ENCODE measurements at places on chromosomes 6 and 20.

DNA sequence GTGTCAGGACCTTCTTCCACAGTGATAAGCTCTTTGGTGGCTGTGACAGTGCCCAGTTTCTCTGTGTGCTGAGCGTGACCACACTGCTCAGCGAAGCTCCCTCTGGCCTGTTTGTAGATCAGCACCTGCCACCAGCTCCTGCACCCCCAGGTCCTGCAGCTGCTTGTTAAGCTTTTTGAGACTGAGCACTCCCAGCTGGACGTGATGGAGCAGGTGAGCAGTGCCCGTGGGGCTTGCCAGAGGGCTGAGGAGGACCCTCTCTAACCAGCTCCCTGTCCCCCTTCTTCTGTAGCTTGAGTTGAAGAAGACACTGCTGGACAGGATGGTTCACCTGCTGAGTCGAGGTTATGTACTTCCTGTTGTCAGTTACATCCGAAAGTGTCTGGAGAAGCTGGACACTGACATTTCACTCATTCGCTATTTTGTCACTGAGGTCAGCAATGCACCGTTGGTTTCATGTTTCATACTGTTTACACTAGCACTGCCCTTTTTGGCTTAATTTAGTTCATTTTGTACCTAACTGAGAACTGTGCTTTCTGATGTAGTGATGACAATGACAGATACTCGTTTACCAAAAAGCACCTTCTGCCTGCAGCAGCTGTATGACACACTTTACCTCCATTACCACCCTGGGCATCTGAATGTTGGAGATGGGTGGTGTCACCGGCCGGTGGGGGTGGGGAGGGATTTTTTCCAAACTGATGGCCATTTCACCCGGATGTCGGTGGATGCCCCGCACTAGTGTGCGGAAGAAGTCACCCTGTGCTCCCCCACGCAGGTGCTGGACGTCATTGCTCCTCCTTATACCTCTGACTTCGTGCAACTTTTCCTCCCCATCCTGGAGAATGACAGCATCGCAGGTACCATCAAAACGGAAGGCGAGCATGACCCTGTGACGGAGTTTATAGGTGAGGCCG lies 12.5 kb downstream of the NELFCD start:
- no peak for DNase-seq

- DNase-seq = no peak
Measured at GRCh38 chr6:45072673-45073072, 255.5 kb upstream of the RUNX2 start.

- DNase-seq = no peak
Measured at GRCh38 chr20:2327620-2328555, 32.1 kb downstream of the TGM3 start.

DNA sequence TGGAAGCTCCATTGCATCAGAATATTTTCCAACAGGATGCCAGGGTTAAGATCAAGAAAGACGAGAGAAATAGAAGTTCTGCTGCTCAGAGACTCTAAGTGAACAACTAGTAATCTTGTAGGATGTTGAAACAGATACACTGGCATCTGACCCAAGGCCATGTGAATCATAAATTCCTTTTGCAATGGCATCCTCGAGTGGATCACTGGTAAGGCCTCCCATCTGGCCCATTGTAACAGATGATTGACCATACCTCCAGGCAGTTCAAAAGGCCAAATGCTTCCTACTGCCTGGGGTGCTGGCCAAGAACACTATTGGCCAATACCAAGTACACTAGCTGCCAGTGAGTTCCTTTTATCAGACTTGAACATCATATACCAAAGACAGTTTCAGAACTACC lies 9.9 kb upstream of the SLC17A3 start:
- no peak for DNase-seq

- no peak for DNase-seq
Measured at GRCh38 chr6:45610832-45611231, 233.1 kb upstream of the SUPT3H start.

DNA sequence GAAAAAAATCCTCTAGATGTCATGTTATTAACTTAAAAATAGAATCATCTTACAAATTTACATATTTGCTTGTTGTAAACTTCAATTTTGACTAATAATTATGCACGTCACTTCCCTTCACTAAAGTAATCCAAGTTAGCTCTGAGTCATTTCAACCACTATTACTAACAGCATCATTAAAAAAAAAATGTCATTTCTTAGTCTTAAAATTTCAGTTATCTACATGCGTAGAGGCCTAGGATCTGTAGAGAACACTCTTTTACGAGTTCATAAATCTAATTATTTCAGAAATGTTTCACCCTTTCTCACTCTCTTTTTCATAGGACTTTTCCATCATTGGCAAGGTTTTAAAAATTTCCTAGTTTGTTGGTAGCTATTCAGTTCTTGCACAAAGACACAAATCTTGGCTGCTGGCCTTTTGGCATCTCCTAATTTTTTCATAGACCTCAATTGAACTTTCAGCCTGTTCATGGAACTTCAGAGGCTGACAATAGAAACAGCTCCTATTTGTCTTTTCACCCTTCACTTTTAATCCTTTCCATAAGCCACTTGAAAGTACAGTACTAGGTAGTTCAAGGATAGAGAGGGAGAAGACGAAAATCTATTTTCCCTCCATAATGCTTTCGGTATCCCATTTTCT lies 61.5 kb downstream of the OGFRL1 start:
- DNase-seq = no peak

DNA sequence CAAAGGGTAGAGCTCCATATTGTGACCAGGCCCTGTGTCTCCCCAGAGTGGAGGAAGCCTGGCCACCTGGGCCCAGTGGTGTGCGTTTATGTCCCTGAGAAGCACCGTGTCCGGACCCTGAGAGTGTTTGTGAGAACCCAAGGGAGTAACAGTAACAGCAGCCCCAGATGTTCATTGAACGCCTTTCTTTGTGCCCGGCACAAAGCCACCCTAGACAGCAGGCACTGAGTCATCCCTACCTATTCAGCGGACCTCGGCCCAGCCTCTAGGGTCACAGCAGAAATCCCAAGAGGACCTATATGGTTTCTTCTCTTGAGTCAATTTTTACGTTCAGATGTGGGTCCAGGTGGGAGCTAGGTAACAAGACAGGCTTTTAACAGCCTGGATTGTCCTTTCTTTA lies 24.5 kb downstream of the BCAS4 start:
- DNase-seq = no peak

DNA sequence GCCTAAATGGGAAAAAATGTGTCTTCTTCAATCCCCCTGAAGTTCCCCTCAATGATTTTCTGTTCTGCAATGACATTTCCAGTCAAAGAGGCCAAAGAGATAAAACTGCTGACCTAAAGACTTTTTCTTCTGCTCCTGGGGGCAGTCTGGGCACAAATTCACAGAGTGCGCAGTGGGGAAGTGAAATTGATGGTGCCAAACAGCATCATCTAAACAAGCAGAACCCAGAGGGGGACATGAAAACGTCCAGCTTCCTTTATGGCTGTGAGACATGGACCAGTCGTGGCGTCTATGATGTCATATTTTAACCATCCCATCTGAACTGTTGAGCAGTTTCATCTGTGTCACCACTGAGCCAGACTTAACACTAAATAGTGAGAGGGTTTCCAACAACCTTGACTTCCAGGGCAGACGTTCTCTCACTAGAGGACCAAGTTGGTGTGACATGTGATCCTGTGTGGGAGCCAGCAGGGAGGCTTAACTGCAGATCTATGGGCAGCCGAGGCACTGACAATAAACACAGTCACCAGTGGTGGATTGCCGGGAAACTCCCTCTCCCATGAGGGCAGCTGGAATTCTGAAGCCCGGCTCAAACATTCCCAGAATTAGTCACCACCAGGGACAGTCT lies 12.4 kb downstream of the SCML4 start:
- no peak for DNase-seq

GRCh38 chr20:5316188-5317158 lies at the start of gene PROKR2:
PROKR2 (minus strand) TSS chr20:5316954; CDS start chr20:5314369, 2,585 bp downstream.
- DNase-seq = no peak

DNA sequence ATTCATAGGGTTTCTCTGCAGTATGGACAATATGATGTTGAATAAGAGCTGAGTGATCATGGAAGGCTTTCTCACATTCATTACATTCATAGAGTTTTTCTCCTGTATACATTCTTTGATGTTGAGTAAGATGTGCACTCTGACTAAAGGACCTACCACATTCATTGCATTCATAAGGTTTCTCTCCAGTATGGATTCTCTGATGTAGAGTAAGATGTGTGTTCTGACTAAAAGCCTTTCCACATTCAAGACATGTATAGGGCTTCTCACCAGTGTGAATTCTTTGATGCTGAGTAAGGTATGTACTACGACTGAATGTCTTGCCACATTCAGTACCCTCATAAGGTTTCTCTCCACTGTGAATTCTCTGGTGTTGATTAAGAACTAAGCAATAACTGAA lies 29.3 kb upstream of the ZNF391 start:
- no peak for DNase-seq

GRCh38 chr20:31669876-31670275 lies 32.2 kb downstream of the COX4I2 start:
- DNase-seq = no peak

DNA sequence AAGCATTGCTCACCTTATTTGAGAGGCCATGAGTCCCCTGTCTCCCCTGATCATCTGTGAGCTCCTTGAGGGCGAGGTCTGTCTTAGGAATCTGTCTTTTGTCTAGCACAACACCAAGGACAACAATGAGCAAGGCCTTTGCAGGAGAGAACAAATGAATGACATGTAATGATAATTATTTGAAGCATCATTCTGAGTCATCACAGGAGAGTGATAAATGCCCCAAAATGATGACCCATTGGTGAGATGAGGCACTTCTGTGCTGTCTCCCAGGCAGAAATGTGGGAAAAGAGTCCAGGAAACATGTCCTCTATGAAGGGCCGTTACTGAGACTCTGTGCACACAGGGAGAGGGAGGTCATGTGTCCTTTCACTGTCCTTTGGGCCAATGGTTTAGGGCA lies 105.2 kb upstream of the LRFN2 start:
- no peak for DNase-seq

DNA sequence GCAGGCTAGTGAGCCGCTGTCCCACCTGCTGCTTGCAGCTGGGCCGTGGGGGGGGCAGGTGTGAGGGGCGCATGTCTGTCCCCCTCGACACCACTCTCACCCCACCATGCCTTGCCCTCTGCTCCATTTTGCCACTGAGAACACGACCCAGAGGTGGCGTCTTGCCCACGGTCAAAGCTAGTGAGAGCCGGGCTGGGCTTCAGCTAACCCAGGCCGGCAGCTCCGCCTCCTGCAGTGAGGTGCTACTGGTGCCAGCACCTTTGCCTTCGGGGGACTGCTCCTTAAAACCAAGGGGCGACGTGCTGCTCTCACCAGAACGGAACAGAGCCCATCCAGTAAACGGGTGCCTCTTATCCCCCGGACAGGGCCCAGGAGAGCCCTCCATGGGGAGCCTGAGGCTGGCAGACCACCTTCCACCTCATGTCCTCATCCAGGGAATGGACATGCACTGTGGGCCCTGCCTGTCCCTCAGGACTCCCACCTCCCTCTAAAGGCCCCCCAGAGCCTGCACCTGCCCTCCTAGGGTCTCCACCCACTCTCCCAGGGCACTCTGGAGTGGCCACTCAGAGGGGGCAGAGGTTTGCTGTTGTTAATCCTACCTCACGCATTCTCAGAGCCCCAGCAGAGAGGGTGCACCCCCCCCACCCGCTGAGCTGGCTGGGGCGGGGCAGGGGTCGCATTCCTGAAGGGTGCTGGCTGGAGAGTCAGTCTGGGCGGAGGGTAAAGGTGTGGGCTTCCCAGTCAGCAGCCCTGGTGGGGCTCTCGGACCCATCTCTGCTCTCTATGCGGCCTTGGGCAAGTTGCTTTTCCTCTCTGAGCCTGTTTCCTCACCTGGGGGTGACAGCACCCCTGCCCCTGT lies 2.9 kb downstream of the RBBP8NL start:
- no peak for DNase-seq

GRCh38 chr6:157228426-157229131 lies 94.7 kb downstream of the TMEM242 start:
- no peak for DNase-seq

DNA sequence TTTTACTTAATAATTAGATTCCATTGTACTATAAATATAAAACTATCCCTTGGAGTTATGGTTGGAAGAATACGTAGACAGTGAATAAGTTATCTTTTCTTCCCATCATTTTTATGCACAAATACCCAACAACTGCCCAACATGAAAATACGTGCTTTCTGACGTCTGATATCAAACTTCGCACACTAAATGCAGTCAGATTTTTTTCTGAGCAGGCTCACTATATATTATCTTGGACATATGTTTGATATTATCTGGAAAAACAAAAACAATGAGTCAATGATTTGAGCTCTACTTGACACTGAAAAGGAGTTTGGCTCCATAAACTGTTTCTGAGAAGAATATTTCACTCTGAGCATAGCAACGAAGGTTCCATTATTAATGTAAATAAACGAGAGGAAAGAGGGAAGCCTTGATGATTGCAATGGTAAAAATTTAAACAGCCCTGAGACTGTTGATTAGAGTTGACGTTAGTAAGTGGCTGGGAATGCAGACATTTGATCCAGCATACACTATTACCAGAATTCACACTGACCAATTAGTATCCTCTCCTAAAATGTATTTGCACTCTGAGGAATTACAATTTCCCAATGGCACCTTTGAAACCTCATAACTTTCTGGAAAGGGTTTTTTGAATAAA lies 1090.0 kb downstream of the EPHA7 start:
- DNase-seq = no peak

DNA sequence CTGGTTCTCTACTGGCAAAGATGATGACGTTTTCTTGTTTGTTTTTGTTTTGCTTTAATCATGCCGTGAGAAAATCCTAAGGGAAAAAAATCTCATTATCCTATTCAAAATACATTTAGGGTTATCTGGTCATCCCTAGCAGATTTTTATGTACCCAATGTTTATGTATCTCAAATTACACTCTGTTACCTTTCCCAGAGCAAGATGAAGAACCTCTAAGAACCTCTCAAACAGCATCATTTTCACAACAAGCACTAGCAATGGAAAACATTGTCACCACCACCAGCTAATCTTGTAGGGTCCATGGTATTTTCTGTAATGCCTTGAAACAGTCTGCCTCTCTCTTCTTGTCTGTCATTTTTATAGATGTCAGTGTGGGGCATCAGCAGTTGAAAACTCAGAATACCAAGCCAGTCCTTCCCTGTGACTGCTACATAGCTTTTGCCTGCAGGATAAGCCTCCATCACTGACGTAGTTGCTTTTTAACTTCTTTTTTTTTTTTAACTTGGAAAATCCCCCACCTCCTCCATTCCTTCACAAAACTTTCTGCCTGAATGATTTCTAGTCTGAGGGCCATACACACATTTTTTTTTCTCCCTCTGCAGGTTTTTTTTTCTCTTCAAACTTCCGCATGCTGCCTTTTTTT lies 2.4 kb upstream of the SNAP25 start:
- DNase-seq = no peak

Data from activated CD4-positive, alpha-beta T cell treated with anti-CD3 and anti-CD28 coated beads, Interleukin-2, Interleukin-4, amounts not matched to agents 100 ng/mL and 50 ng/mL, durations not matched to agents 16 hours and 8 hours (primary cell).